ENCODE measurements at places on chromosomes 11 and 22.

- no peak for DNase-seq
These were observed 109.6 kb downstream of the SGSM3 start for GRCh38 chr22:40479887-40480538.

GRCh38 chr22:28759861-28760560 is 12.5 kb upstream of the CCDC117 start:
- no peak for DNase-seq

DNA sequence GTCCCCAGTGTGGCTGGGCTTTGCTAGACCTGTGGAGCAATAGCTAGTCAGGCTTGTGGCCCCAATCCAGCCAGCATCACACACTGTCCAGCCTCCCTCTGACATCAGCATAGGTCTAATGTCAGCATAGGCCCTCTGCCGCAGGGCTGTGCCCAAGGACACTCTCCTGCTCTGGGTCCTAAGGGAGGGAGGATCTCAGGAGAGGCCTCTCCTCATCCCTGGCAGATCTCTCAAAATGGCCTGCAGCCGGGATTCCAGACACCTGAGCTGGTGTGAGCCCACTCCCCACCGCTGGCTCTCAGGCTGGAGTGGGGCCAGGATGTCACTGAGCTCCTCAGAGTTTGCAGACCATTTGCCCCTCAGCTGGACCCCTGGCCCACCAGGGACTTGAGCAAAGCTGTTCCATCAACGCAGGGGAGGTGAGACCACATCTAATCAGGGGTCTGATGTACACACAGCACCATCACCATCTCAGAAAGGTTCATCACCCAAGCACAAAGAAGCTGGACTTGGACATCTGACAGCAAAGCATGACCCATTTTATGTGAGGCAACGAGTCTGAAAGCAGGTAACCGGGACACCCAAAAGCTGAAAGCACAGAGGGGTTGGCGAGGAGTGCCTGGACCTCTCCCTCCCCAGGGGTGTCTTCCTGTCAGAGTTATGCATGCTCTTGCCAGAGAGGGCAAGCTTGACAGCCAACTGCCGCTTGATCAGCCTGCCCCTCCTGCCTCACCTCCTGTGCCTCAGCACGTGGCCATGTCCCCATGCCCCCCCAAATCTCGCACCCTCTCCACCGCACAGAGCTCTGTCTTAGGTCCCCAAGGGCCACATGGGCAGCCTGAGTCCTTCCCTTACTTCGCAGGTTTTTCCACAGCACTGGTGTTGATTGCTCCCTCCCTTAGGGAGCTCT is 69.7 kb upstream of the SEPTIN5 start:
- DNase-seq = no peak

- no peak for DNase-seq
These were observed 92.2 kb downstream of the NTM start for GRCh38 chr11:131462622-131463021.

Data from NCI-H1436 treated with DMSO at 0.1 percent for 48 hours (cell line).